ENCODE measurements at places on chromosomes 6 and 20.

- DNase-seq: no peak
Measured at GRCh38 chr6:5786321-5786968, 220.3 kb downstream of the NRN1 start.

GRCh38 chr20:51854921-51855320, 52.6 kb upstream of the SALL4 start:
- no peak for DNase-seq

DNA sequence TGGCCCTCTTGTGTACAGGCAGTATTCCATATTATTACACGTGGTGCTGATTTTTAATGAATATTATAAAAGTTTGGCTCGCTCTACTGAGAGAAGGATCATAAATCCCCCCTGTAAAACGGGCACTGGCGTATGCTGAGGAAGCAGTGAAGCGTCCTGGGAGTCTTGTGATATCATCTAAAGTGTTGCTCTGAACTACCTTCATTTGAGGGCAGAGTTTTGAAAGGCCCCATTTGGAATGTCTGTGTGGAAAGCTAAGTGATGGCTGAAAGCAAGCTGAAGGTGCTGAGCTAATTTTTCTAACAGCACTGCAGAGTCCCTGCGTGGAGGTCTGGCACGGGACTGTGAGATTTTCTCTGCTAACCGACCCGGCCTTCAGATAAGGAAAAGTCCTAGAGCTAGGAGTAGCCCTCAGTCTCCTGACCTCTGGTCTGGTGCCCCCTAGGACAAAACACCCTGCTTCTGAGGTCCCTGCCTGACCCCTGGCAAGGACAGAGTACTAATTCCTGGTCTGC, 1.3 kb upstream of the BACH2 start:
- no peak for DNase-seq

DNA sequence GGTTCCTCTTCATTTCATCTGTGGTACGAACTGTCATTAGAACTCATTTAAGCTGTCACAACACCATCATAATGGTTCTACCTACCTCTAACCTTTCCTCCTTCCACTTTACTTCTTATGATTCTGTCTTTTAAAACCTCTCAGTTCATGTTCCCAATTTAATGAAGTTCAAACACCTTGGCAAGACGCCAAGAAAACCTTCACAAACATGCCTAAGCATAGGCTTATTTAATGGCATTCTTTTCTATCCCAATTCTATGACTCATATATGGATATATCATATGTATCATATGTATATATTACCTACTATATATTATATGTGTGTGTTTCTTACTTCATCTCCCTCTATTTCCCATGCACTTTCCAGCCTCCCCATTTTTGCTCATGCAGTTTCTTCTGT, 283.4 kb upstream of the TBX18 start:
- DNase-seq: no peak

DNA sequence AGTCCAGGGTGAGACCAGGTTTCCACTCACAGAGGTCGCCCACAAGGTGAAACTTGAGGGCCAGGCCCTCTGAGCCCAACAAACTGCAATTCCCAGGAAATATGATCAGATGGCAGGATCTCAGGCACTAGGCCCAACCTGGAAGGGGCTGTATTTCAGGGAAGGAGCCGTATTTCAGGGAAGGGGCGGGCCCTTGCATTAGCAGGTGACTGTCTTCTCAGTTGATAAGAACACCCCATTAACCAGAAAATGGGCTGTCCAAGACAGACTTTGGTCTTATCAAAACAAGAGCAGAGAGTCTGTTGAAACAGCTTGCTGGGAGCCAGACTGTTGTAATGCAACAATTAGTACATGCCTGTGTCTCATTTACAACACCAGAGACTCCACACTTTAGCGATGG, 10.9 kb upstream of the BNIP5 start:
- no peak for DNase-seq

Measured in stimulated activated CD8-positive, alpha-beta memory T cell treated with anti-CD3 and anti-CD28 coated beads, Interleukin-2, amount 100 ng/mL, for 1 hour (primary cell).